ENCODE measurements at places on chromosomes 1 and 21.
A peak's percentile ranks its signal among the peaks of the same experiment; 100 is the strongest.

- no peak for DNase-seq
These were observed 148.1 kb downstream of the SPATA46 start for GRCh38 chr1:162228586-162228985.

DNA sequence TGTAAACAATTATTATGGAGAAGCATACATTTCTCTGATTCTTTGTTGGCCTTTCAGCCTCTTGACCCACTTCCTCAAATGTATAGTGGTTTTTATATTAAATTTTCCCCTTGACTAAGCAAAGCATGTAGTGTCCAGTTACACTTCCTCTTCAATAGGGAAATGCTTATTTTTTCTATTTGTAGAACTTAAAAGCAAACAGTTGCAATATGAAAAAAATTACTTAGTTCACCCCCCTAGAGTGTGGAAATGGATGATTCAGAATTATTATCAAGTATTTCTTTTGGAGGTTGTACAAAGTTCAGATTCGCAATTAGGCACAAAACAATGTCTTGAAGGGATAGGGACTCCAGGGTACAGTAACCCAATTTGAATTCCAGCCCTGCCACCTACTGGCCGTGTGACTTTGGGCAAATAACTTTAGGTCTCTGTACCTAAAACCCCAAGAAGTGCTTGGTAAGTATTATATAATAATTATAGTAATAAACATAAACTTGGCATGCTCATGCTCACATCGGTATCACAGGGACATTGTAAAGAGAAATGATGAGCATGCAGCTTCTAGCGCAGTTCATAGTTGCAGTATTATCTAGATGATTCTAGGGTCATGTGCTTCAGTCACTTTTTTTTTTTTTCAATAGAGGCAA is 28.6 kb upstream of the IFNGR2 start:
- DNase-seq = peak; percentile 86

GRCh38 chr1:63108206-63108605 is 214.2 kb upstream of the FOXD3 start:
- DNase-seq = no peak

GRCh38 chr1:43376723-43377235 is 9.0 kb upstream of the ELOVL1 start:
- DNase-seq = no peak

DNA sequence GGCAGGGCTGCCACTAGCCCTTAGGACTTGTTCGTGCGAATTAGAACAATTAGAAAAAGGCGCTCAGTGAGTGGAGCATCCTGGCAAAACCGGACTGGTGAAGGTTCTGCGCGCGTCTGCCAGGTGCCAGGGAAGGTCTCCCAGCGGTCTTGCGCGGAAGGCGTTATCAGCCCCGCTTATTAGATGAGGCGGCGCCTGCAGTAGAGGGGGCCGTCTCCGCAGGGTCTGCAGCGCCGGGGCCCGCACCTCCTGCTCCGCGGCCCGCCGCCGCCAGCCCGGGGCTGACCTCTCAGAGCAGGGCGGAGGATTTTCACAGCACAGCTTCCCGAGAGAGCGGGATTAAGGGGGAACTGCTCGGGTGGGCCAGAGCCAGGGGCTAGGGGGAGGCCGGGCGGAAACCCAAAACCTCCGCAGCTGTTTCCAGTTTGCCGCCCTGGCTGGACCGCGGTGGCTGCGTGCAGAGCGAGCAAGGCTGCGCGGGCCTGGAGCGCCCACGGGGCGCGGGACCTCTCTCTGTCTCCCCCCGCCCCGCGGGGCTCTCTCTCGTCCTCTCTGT is 155.2 kb downstream of the FOXD2 start:
- DNase-seq = no peak

GRCh38 chr1:94947437-94947836 is 20.5 kb upstream of the CNN3 start:
- DNase-seq = no peak

DNA sequence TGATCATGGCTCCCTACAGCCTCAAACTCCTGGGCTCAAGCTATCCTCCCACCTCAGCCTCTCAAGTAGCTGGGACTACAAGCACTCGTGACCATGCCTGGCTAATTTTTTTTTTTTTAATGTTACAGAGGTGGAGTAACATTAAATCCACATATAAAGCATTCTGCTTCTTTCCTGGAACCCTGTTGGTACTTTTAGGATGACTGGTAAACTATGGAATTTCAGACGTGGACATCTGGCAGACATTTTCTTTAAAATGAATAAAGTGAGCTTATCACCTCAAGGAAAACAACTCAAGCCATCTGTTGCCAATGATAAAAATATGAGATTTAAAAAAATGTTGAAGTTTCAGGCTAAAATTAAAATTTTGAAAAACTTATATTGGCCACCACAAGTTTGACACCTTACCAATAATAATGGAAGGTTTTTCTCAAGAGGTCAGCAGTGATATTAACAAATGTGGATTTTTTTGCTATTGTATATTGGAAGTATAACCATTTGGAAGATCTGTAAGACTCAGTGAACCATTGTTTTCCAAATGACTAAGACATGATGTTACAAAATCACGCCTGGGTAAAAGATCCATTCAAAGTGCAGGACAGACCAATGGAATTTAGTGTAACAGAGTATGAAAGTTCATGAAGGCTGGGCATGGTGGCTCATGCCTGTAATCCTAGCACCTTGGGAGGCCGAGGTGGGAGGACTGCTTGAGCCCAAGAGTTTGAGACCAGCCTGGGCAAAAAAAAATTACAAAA is 52.7 kb upstream of the EIF4G3 start:
- no peak for DNase-seq

- DNase-seq = no peak
These were observed 36.7 kb upstream of the EDN2 start for GRCh38 chr1:41520951-41521752.

- peak; percentile 86 for DNase-seq
These were observed 12.2 kb downstream of the KCNJ15 start for GRCh38 chr21:38268864-38269575.

GRCh38 chr1:8293118-8293517 is 24.8 kb upstream of the SLC45A1 start:
- no peak for DNase-seq

- DNase-seq = no peak
These were observed 8.6 kb downstream of the FAM43B start for GRCh38 chr1:20560966-20561365.

- DNase-seq = no peak
These were observed 34.7 kb upstream of the EXOSC10 start for GRCh38 chr1:11134251-11134897.

GRCh38 chr1:113551728-113552127 is 161.4 kb downstream of the MAGI3 start:
- DNase-seq = no peak

- DNase-seq = no peak
These were observed 30.4 kb downstream of the MORC3 start for GRCh38 chr21:36350282-36350910.

DNA sequence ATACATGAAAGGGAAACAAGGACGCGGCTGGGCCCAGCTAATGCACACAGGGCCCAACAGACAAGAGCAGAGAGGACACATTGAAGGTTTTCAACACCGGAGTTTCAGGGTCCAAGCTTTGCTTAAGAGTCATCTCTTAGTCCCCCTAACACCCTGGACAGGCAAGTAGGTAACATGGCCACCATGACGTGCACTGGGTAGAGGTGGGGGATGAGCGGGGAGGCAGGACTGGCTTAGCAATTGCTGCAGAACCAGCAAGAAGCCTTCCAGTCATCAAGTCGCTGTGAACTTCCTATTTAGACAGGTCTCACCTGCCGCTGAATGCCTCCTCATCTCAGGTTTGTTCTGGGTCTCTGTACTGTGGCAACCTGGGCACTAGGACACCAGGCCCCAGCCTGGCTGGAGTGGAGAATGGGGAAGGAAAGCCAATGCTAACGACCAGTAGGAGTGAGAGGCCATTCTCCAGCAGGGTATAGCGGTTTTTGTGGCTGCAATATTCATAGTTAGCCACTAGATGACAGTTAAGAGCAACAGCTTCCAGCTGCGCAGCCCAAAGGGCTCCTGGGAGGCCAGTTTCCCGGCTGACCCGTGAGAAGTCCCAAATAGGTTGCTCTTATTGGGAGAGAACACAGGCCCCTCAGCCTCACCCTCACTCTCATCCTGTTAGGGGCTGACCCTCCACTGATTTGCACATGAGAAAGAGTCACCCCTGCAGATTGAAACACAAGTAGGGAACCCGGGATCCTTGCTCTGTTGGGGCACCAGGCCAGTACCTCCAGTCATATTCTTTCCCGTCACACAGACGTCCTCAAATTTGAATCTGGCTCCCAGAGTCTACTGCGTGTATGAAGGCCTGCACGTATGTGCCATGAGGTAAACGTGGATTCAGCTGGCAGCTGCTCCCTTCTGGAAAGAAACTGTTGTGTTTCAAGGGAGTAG is 6.0 kb upstream of the PIGC start:
- DNase-seq = peak; percentile 77

- DNase-seq = no peak
These were observed 1015.4 kb downstream of the AMY1C start for GRCh38 chr1:104765085-104765484.

GRCh38 chr21:42367367-42368165 is 1.2 kb upstream of the TFF1 start:
- no peak for DNase-seq

DNA sequence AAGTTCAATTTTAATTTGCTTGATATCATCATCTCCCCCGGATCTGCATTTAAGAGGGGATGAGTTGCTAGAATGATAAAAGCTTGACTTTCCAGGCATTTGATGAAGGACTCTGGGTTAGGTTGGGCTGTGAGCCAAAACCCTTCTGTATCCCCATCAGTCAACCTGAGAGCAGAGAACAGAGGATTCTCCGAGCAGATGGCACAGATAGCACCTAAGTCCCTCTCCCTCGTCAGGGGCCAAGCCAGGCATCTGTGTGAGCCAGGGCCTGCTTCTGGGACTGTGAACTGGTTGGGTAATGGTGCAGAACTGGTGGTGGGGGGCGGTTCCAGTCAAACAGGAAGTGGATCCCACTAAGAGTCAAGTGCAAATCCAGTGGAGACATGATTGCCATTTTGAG is 205.8 kb downstream of the TNR start:
- no peak for DNase-seq

- DNase-seq = no peak
These were observed 6.1 kb downstream of the SMG5 start for GRCh38 chr1:156276532-156276931.

DNA sequence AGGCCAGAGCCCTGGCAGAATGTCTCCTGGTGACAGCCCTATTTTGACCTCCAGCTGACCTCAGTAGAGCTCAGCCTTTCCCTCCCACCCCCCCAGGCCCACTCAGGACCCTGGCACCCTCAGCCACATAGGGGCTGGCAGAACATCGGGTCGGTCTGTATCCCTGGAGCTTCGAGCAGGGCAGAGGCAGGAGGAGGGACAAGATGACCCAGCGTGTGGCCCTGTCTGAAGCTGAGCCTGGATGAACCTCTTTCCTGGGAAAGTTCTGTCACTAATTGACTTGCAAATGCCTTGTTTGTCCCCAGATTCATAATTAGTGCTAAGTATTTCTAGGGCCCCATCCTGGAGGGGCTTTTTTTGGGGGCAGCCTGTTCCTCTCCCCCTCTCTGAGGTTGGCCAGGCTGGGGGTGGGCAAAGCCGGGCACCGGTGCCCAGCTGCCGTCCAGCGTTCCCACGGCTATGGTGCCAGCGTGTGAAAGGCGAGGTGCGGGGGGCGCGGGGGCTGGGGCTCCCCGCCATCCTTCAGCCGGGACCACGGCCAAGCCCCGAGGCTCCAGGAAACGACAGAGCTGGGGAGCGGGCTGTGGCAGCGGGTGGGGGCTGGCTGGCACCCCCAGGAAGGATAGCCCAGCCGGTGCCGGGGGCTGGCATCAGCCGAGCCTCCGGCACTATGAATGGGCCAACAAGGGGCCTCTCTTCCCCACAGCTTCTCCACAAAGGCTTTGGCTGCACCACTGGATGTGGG is 31.4 kb downstream of the RHBG start:
- no peak for DNase-seq

DNA sequence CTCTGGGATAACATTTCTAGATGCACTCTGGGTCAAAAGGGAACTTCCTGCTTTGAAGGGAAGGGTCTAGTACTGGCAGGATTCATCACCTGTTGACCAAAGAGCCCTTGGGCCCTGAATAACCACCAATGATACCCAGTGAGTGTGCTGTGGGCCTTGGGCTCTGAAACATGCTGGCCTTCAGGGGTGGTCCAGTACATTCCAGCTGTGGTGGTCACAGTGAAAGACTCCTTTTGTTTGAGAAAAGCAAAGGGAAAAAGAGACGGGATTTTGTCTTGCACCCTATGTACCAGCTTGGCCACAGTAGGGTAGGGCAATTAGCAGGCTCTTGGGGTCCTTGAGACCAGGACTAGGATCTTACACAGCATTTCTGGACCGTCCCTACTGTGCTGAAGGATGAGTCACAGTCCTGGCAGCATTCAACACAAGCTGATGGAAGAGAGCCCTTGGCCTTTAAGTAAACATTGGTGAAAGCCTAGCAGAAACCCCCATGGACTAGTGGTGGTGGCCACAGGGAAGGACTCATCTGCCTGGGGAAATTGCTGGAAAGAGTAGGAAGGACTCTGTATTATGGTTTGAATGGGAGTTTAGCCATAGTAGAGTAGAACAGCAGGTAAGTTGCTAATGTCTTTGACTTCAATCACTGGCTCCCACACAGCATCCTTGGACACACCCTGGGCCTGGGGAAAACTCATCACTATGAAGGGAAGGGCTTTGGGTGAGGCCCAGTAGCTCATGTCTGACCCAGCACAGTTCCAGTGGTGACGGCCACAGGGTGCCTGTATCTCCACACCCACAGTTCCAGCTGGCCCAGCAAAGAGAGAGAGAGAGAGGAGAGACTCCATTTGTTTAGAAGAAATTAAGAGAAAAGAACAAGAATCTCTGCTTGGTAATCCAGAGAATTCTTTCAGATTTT is 87.5 kb downstream of the COL24A1 start:
- DNase-seq = no peak

DNA sequence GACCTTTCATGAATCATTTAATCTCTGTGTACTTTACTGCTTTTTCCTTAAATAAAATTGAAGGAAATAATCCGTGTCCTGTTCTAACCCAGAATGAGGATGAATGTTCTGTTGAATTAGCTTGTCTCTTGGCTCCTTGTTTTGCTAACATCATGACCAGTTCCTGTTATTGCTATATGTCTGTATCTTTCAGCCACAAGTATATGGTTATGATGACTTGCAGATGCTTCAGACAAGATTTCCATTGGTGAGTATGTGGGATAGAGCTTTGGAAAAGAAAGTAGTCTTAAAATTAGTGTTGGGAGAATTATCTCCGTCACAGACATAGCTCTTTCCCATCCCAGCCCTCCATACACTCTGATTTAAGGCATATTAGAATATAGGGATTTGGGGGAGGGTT is 13.6 kb upstream of the HAX1 start:
- DNase-seq = peak; percentile 3

DNA sequence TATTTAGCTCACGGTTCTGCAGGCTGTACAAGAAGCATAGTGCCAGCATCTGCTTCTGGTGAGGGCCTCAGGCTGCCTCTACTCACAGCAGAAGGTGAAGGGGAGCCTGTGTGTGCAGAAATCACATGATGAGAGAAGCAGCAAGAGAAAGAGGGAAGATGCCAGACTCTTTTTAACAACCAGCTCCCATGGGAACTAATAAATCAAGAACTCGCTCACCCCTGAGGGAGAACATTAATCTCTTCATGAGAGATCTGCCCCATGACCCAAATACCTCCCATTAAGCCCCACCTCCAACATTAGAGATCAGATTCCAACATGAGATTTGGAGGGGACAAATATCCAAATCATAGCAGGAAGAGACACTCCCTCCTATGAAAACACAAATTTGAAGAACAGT is 74.1 kb downstream of the OLFML2B start:
- DNase-seq = no peak

GRCh38 chr1:39335216-39335615 is 130.7 kb downstream of the MACF1 start:
- DNase-seq = no peak

- DNase-seq = no peak
These were observed 133.8 kb upstream of the EDN2 start for GRCh38 chr1:41618066-41618825.
